ENCODE measurements at places on chromosomes 11 and 22.
A peak's percentile ranks its signal among the peaks of the same experiment; 100 is the strongest.

DNA sequence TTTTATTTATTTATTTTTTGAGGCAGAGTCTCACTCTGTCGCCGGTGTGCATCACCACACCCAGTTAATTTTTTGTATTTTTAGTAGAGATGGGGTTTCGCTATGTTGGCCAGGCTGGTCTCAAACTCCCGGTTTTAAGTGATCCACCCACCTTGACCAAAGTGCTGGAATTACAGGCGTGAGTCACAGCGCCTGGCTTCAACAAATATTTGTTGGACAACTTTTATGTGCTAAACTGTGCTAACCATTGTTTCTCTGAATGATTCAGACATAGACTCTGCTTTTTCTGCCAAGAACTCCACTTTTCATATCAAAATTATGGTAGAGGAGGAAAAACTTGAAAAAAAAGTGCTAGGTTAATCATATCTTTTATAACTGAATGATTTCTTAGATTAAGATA lies 36.3 kb downstream of the MMP7 start:
- DNase-seq, result peak; percentile 83

- DNase-seq, result no peak
These were observed 899 bp upstream of the RAB30 start for GRCh38 chr11:83072350-83073242.

- DNase-seq, result no peak
These were observed 643 bp downstream of the TIGD3 start for GRCh38 chr11:65355013-65355775.

DNA sequence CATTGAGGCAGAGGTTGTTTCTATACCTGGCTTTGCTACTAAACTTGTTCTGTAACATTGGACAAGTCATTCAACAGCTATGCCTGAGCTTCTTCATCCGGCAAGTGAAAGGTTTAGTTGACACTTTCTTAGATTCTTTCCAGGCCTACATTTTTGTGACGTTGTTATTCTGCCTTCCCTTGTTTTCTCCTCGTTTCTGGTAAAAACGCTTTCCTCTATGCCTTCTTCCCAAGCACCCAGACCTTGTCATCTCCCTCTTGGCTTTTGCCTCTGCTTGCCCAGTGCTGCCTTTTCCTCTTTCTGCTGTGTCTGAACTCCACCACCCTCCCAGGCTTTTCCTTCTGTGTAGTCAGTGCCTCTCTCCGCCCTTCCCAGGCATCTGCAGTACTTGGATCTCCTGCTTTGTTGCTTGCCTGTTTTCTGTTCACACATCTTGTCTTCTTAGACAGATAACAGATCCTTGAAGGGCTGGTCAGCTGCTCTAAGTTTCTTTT lies 1.4 kb upstream of the AMOTL1 start:
- DNase-seq, result no peak

GRCh38 chr11:99063331-99063730 lies 42.6 kb downstream of the CNTN5 start:
- no peak for DNase-seq

DNA sequence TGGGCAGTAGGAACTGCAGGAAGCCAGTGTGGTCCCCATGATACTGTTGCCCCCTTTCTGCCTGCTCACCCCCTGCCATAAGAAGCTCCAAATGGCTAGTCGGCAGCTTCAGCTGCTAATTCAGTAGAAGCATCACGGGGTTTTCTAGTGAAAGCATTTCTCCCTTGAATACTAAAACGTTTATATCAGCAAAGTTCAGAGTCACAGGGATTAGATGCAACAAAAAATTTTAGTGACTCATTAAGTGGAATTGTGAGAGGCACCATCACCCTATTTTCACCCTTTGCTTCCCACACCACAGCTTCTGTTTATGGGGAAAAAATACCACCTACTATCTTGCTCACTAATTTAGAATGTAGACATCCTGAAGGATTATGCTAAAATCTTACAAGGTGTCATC lies 25.2 kb downstream of the RAB39A start:
- DNase-seq, result no peak

DNA sequence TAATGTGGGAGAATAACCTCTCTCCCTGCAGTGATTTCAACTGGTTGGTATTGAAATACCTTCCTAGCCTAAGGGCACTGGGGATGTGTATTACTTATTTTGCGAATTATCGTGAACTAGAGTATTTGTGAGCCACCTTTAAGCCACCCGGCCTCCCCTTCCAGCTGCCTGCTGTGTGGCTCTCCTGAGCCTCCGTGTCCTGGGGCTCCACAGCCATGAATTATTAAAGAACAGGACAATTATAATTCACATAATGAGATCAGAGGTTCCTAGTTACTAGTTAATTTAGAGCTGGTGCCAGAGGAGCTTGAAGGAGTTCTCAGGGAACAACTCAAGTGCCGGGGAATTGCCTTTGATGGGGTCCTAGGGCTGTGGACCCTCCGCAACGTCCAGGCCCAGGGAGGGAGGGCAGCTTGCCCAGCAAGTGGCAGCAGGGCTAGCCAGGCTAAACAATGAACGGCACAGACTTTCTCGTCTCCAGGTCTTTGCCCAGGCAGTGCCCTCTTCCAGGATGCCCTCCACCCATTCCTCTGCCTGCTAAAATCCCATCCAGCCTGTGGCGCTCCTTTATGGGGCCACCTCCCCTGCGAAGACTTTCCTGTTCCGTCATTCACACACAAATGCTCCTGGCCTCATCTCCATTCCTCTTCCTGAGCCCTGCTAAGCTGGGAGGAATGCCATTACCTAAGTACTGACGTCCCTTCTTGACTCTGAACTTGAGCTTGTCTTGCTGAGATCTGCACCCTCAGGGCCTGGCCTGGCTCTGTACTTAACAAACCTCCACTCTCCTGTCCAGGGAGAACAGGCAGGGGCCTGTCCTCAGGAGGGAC lies 91.5 kb downstream of the RTL6 start:
- DNase-seq, result no peak

DNA sequence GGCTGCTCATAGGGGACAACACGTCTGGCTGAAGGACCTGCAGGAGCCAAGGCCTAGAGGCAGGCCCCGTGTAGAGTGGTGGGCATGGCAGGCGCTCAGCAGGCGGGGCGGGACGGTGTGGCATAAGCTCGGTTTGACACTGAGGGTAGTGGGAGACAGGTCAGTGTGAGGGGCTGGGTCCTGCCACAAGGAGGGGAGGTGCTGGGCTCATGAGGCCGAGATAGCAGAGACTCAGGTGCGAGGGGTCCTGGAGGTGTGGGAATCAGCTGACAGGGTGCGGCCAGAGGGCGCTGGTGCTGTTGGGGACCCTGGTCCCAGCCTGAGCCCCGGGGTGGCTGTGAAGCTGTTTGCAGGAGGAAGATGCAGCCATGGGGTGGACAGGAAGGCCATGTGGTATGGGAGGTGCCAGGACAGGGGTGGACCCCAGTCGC lies 6.7 kb downstream of the SLC22A12 start:
- no peak for DNase-seq

GRCh38 chr22:47201996-47202818 lies 439.8 kb downstream of the TBC1D22A start:
- DNase-seq, result no peak

DNA sequence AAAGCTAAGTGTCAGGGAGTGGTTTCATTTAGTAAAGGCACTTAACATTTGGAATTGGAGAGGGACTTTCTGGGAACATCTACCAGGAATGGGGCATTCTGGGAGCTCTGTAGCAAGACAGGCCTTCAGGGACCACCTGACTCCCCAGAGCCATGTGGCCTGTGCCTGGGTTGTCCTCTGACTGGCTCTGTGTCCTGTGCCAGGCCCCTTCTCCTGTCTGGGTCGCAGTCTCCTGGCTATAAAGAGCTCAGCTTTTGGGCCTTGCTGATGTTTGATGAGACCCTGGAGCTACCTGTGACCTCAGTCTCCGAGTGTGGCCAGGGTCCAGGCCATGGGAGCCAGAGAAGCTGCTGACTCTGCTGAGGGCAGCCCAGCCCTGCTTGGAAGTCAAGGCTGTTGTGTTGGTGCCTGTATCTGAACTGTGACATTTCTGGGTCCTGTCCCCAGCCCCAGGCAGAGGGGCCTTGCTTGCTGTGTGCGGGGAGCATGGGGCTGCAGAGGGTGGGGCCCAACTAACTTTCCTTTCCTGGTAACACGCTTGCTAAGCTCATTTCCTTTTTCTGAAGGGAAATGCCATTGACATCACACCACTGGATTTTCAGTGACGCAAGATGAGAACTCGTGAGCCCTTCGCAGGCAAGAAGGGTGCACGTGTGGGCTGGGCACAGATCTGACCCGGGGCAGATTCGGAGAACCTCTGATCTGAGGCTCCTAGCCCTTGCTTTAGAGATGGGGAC lies 41.3 kb downstream of the LRRC32 start:
- DNase-seq, result no peak

DNA sequence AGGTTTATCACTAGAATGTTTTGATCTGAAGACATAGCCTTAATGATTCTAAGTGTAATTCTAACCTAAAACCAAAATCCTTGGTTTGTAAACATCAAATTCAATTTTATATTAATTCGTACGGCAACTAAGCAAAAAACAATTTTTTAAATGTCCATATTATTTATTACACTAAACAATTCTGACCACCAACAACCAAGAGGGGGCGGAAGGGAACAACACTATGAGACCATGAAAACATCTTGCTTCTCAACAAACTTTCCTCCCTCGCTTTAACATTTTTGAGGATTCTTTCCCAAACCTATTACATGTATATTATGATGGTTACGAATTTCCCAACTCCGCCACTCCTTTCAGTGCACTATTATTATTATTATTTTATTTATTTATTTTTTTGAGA lies 6.5 kb upstream of the UCP2 start:
- no peak for DNase-seq

- DNase-seq, result no peak
These were observed 313.7 kb upstream of the CADM1 start for GRCh38 chr11:115817844-115818468.

DNA sequence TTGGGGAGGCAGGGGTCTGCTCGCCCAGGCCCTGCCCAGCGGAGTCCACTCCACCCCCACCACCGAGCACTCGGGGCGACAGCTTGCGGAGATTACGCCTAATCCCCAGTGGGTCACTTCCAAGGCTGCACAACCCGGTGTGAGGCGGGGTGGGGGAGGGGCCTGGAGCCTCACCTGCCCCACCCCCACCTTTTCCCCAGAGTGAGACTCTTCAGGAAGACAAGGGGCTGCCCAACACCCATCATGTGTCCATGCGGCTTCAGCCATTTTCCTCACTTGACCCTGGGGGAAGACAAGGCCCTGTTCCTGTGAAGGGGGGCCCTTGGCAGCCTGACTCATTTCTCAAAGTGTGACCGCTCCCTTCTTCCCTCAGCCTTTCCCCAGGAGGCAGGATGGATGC lies 12.5 kb downstream of the SYNGR1 start:
- DNase-seq, result no peak

DNA sequence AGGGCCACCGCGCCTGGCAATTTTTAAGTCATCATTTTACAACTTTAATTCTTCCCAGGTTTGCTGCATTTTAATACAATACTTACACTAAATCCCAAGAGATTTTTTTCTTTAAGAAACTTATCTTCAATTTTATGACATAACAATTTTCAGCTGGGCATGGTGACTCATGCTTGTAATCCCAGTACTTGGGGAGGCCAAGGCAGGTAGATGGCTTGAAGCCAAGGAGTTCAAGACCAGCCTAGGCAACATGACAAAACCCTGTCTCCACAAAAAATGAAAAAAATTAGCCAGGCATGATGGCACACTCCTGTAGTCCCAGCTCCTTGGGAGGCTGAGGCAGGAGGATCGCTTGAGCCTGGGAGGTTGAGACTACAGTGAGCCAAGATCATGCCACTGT lies 38.8 kb downstream of the CLDN25 start:
- DNase-seq, result peak; percentile 4

- DNase-seq, result peak; percentile 46
These were observed 128.4 kb downstream of the OPCML start for GRCh38 chr11:133403900-133404299.

GRCh38 chr11:75903276-75903675 lies 88.3 kb downstream of the UVRAG start:
- no peak for DNase-seq

- no peak for DNase-seq
These were observed 40.9 kb downstream of the PRDM11 start for GRCh38 chr11:45187375-45187774.

GRCh38 chr11:108685419-108686130 lies 20.7 kb downstream of the DDX10 start:
- no peak for DNase-seq

DNA sequence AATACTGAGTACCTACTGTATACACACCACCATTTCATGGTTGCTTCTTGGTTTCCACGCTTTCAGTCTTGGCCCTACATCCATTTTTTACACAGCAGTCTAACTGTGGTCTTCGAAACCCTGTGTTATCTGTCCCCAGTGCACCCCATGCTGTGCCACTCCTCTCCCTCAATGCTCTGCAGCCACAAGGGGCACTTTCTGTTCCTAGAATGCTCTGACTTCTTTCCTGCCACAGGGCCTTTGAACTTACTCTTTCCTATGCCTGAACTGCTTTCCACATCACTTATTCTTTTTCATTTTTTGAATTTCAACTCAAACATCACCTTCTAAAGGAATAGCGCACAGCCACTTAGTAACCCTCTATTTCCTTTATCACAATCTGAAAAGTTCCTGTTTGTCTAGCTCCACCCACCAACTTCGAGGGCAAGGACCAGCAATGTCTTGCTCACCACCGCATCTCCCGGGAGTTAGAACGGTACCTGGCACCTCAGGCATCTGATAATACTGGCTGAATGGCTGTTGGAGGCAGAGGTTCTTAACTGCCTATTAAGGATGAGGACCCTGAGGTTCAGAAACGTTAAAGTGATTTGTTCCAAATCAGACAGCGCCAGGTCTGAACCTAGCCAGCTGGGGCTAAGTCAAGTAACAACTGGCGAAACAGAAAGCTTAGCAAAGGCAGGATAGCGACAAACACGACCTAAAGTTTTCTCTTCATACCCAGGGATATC lies 568 bp downstream of the ALG8 start:
- peak; percentile 41 for DNase-seq

DNA sequence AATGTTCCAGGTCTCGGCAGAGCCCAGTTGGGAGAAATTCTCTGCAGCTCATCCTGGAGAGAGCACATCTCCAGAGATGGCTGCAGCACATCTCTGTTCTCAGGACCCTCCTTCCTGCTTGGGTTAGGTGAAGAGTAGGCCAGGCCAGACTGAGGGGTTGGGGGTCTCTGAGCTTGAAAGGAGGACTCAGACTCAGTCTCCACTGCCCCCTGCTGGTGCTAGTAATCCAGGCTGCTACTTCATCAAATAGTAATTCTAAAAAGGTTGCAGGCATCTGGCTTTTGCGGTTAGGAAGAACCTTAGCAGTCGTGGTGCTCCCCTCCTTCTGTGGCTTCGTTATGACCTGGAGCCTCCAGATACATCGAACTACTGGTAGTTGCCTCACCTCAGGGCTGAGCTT lies 9.7 kb downstream of the TUB start:
- no peak for DNase-seq

GRCh38 chr11:45285250-45285828 lies 802 bp downstream of the SYT13 start:
- DNase-seq, result no peak
